ENCODE measurements at places on chromosomes 11 and 22.

DNA sequence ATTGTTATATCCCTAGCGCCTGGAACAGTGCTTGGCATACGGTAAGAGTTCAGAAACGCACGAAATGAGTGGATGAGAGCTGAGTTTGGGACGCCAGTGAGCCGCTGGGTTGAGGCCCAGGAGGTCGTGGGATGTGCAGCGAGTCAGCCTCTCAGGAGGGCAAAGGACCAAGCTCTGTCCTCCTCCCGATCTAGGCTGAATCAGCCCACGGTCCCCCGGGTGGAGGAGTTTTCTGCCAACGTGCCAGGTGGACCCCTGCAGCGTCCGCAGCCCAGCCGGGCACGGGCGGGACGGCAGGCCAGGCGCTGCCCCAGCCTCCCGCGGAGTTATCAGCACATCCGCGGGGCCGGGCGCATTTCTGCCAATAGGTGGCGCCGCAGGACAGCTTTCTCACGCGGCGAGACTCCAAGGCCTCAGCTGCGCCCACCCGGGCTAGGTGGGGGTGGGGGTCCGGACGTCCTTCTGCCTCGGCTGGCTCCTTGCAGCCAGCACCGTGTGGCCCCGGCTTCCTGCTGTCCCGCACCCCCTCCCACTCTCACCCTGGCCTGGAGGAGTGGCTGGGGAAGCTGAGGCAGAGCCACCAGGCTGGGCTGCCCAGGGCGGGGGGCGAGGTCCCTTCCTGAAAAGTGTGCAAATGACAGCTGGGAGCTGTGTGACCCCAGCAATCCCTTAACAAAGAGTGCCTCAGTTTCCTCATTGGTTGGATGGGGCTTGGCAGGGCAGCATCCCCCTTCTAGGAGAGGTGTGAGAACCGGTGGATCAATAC, 2.2 kb upstream of the RPS19BP1 start:
- peak; percentile 58 for DNase-seq

DNA sequence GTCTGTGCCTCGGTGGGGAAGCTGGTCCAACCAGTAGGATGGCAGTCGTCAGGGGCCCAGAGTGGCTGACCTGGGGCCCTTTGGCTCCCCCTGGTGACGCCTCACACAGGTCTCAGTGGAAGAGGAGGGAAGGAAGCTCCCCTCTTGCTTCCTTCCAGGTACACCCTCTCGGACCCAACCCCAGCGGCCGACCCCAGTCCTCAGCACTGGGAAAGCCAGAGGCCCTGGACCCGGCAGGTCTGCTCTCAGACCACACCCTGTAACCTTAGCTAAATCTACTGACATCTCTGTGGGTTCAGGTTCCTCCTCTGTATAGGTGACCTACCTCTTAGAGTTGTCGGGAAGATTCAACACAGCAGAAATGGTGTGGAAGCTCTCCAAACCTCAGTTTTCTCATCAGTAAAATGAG, 3.4 kb upstream of the SCUBE1 start:
- peak; percentile 25 for DNase-seq

DNA sequence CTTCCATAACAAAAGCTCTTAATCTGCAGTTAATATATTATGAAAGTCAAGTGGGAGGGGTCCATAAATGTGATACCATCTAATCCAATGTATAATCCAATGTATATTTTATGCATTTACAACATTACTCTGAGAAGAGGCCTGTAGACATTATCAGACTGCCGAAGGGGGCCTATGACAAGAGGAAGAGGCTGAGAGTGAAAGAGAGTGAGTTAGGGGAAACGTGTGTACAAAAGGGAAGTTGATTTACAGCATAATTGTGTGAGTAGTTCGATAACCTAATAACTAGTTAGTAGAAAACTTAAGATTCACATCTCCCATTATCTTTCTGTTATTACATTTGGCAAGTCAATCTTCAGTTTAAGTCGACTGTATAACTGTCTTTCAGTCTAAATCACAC, 86.6 kb downstream of the DDX10 start:
- no peak for DNase-seq

DNA sequence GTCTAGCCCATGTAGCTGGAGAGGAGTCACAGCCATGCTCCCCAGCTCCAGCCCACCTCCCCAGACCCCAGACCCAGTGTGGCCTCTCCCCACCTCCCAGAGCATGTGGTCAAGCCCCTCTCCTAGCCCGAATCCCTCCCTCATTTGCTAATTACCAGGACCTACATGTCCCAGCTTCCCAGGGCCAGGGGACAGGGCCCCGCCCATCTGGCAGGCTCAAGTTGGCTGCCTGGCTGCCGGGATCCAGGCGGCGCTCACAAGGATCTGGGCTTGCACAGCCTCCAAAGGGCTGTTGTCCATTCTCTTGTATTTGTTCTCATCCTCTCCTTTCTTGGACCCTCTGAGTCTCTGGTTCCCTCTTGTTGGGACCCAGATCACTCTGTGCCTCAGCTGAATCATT, 4.6 kb upstream of the MIF start:
- no peak for DNase-seq

- no peak for DNase-seq
Measured at GRCh38 chr11:32779136-32779535, 15.3 kb downstream of the CCDC73 start.

DNA sequence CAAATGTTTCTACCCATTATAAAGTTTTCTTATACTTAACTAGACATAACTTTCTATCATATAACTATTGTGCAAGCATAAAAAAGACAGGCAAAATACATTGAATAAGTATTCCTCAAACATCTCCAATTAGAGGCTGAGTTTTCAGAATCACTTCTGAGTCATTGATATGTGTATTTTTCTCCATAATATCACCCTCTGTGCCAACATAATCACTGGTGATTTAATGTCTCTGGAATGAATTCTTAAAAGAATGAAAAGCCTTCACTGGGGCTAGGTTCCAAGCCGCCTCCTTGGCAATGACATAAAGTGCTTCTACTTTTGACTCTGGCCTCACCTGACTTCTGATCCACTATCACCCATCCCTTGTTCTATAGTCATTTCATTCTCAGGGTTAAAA, 197.0 kb upstream of the E2F8 start:
- DNase-seq, result no peak

GRCh38 chr11:128487978-128488377, 99.4 kb downstream of the ETS1 start:
- DNase-seq, result no peak

DNA sequence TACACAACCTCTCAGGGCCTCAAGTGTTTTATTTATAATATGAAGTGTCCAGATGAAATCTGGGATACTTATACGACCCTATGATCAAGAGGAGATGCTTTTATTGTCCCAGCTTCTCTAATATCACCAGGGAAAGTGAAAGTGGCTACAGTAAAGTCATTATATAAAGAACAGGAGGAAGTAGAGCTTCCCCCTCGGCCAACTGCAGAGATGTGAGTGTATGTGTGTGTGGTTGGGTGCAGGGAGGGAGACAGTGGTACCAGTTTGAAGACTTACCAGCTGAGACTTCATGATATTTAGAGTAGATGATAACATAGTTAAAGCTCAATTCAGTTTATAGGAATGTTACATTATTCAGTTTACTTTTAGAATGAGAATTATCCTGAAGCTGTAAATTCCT, 373.6 kb upstream of the DDI1 start:
- no peak for DNase-seq

GRCh38 chr11:128824191-128825049, 42.7 kb downstream of the KCNJ1 start:
- no peak for DNase-seq

- no peak for DNase-seq
Measured at GRCh38 chr22:37765498-37765897, 42.2 kb upstream of the GCAT start.

DNA sequence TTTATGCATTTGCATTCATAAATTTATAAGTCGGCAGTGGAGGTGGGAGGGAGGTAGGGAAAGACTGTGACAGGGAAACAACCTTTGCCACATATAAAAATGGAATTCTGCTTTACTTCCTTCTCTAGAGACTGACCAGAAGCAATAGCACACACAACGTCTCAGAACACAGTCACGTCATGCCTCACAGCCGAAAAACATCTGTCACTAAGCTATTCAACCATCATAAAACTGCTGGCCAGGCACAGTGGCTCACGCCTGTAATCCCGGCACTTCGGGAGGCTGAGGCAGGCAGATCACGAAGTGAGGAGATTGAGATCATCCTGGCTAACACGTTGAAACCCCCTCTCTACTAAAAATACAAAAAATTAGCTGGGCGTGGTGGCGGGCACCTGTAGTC, 101.0 kb upstream of the CHRM4 start:
- no peak for DNase-seq

- no peak for DNase-seq
Measured at GRCh38 chr11:20488352-20488751, 100.8 kb downstream of the PRMT3 start.

- no peak for DNase-seq
Measured at GRCh38 chr11:31408201-31408600, 38.5 kb downstream of the DNAJC24 start.

- no peak for DNase-seq
Measured at GRCh38 chr11:8335186-8335585, 71.5 kb upstream of the LMO1 start.

DNA sequence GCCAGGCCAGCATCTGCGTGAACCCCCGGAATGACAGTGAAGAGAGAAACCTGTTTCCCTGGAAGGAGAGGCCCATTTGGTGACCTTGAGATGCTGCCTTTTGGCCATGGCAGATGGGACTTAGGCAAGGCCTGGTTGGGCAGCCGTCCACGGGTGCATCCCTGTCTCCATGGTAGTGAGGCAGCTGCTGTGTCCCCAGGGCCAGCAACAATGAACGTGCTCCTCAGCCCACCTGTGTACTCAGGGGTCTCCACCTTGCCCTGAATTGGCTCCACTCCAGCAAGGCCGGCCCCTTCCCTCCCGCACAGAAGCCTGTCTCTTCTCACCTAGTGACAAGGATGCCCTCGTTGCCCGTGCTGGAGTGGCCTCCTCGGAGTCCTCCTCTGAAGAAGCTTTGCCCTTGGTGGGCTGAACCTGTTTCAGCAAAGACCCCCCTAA, 441.1 kb downstream of the TBC1D22A start:
- no peak for DNase-seq

DNA sequence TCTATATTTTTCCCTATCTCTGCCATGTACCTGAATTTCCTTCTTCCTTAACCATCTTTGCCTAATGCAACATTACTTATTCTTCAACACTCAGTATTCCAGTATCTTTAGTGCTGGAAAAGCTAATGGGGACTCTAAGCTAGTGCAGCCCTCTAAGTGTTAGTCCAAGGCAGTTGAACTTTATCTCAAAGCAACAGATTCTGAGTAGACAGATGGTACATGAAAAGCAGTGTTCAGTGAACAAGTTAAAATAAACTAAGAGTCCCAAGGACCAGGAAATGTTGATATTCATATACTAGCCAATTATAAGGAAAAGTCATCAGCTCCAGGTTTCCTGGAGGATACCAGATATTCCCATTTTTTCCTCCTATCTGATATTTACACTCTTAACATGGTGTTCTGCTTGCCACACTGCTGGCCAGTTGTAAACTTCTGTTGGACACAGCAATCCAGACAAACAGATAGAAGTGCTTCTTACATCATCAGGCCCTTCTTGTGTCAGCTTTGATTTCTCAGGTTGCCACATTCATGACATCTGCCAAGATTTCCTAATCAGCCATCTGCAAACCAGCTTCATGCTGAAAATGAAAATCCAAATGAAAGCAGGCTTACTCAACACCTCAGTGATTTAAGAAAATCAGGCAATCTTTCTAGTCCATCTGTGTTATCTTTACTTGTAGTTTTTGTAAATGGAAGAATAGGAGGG, 255.9 kb upstream of the POU2AF2 start:
- no peak for DNase-seq
